ENCODE measurements at places on chromosomes 12 and 14.

DNA sequence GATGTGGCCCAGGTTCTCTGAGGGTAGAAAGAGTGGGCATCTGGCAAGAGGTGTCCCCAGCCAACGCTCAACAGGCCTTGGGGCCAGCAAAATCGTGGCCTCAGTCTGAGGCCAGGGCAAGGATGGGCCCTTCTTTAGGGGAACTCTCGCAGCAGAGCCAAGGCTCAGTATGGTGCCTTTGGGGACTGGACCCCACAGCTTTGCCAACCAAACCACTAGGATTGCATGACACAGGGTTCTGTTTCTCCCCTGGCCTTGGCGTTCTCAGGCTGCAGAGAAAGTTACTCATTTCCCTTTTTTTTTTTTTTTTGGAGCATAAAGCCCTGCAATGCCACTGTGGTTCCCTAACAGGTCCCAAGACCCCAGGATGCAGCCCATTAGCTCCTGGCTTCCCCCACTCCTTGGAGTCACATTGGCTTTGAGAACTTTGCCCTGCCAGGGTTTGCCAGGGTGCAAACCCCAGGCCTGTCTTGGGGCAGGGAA, 100.6 kb downstream of the LGMN start:
- DNase-seq, result no peak

DNA sequence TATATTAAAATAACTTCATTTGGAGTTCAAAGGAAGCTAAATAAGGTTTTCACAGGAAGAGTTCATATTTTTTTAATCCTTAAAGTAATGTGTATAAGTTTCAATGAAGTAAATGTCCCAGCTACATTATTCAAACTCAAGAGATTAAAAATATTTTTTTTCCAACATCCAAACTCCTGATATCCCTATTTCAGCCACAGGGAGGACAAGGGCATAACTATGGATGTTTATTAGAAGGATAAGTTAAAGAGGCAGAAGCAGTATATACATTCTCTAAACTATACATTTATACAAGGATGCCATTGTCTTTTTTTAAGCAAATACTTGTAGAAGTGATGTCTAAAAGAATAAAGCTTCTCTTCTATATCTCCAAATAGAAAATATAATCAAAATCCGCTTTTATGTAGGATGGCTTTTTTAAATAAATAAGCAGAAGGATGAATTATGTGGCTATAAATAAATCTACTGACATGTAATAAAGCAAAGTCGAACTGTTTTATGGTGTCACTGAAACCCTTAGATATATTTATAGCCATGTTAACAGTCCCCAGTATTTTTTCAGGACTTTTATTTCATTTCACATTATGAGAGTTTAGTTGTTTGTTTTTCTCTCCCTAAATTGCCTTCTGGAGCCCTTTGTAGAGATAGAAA, 936.5 kb downstream of the DIO2 start:
- DNase-seq, result no peak

GRCh38 chr12:113371808-113372207, 13.4 kb downstream of the PLBD2 start:
- no peak for DNase-seq

DNA sequence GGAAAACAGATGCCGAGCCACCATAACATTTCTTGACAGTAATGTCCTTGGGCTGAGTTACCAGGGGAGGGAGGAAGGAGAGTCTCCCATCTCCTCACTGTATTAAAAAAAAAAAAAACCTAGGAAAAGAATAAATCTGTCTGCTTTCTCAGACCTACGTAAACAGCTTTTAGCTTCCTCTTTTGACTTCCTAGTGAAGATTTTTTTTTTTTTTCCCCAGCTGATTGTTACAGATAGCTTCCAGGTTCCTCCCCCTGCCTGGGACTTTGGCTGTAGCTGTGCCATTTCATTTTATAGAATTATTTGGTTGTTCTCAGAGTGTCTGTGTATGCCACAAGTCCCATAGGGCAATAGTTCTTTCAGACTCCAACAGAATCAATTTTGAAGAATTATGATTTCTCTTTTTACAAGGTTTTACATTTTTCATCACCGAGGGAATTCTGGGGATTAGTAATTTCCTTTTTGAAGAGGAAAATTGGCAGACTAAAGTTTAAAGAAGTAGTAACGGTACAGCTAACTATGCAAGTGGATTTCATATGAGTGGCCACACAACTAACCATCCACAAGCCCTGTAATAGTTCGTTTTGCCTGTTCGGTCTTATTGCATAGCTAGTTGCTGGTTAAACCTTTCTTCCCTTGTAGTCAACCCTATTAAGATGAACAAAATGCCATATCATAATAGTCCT, 23.1 kb upstream of the GNS start:
- DNase-seq, result no peak

- no peak for DNase-seq
Observed at GRCh38 chr12:117018276-117018675, 80.9 kb downstream of the TESC start.

- DNase-seq, result no peak
Observed at GRCh38 chr14:54716862-54717261, 149.9 kb downstream of the SAMD4A start.

DNA sequence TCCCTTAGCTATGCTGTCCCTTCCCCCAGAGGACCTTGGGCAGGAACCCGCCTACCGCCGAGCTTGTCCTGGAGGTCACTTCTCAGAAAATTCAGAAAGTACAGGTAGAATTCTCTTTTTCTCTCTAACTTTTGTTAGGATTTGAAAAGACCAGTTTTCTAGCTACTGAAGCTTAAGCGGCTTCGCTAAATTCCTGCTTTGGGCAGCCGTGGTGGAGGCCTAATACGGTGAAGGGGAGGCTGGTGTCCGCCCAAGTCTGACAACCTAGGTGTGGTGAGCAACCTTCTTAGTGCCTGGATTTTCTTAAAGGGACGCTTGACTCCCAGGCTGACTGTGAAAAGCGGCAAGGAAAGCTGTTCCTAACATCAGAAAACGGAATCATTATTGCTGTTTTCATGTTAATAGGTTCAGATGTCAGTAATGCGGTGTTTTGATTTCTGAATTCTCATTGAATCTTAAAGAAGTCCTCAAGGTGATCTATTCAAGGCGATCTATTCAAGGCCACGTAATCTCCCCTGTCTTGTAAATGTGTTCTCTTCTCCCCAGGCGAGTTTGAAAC, 835 bp downstream of the FGD4 start:
- no peak for DNase-seq

DNA sequence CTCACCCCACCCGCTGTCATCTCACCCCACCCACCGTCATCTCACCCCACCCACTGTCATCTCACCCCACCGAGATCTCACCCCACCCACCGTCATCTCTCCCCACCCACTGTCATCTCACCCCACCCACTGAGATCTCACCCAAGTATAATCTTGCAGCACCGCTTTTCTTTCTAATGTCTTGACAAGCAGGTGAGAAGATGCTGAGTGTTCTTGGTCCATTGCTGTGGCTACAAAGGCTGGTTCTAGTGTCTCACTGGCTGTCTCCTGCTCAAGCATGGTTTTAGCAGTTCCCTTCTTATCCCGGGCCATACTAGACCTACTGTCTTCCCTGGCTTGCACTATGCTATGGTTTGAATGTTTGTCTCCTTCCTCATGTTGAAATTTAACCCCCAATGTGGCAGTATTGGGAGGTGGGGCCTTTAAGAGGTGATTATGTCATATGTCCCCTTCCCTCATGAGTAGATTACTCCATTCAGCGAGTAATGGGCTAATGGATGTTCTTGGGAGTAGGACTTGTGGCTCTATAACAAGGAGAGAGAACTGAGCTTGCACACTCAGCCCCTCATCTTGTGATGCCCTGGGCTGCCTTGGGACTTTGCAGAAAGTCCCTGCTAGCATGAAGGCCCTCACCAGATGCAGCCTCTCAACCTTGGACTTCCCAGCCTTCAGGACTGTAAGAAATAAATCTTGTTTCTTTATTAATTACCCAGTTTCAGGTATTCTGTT, 47.7 kb upstream of the PPP2R5C start:
- DNase-seq, result no peak

- DNase-seq, result no peak
Observed at GRCh38 chr12:6775185-6776174, 3.2 kb downstream of the LAG3 start.

- no peak for DNase-seq
Observed at GRCh38 chr14:71749613-71750238, 182.5 kb upstream of the RGS6 start.

- DNase-seq, result no peak
Observed at GRCh38 chr14:88299865-88300530, 23.1 kb downstream of the KCNK10 start.

DNA sequence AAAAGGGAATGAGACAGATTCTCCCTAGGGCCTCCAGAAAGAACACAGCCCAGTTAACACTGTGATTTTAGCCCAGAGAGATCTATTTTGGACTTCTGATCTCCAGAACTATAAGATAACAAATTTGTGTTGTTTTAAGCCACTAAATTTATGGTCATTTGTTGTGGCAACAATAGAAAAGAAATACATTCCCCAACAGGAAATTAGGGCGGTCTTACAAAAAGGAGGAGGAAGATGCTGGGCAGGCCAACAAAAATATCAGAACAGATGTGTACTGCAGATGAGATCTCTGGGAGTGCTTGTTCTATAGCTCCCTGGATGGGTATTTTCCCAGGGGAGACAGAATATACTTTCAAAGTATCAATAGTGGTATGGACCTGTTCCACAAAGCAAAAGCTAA, 32.0 kb upstream of the SOCS2 start:
- DNase-seq, result no peak

GRCh38 chr12:58537278-58537677, 383.0 kb downstream of the LRIG3 start:
- DNase-seq, result no peak

- DNase-seq, result no peak
Observed at GRCh38 chr12:39619316-39619659, 315 bp downstream of the ABCD2 start.

- no peak for DNase-seq
Observed at GRCh38 chr12:122894193-122895121, 1.5 kb downstream of the VPS37B start.

DNA sequence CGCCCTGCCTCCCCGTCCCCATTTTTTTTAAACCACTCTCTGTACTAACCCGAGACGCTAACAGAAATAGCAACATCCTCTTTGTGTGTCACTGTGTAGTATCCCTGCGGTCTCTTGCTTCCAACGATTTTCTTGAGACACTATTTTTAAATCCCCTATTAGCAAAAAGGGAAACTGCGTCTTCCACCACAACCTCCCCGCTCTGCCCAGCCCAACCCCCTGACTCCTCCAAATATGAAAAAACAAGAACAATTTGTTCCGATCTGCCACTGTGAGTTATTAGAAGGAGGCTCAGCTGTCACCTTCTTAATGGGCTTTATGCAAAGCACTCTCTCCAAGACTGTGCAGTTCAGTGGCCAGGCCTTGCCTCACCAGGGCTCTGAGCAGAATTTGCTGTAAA, 76.3 kb downstream of the MAP1LC3B2 start:
- DNase-seq, result no peak

GRCh38 chr12:124406043-124406442, 111.2 kb downstream of the RFLNA start:
- DNase-seq, result no peak

DNA sequence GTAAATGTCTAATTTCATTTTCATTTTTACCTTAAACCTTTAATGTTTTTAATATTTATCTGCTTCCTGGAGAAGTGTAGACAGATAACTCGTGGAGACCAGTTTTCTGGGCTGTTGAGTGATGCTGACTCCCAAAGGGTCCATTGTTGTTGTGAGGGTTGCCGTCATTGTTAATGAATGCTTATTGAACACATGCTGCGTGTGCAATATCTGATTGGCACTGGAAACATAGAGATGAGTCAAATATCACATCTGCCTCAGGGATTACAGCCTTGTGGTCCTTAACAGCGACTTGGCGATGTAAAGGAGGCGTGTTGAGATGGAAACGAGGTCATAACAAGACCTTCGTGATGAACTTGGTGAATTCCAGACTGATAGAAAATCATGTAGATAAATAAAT, 85.9 kb downstream of the FBXW8 start:
- no peak for DNase-seq

- DNase-seq, result no peak
Observed at GRCh38 chr12:57515408-57515933, 4.8 kb downstream of the DDIT3 start.

DNA sequence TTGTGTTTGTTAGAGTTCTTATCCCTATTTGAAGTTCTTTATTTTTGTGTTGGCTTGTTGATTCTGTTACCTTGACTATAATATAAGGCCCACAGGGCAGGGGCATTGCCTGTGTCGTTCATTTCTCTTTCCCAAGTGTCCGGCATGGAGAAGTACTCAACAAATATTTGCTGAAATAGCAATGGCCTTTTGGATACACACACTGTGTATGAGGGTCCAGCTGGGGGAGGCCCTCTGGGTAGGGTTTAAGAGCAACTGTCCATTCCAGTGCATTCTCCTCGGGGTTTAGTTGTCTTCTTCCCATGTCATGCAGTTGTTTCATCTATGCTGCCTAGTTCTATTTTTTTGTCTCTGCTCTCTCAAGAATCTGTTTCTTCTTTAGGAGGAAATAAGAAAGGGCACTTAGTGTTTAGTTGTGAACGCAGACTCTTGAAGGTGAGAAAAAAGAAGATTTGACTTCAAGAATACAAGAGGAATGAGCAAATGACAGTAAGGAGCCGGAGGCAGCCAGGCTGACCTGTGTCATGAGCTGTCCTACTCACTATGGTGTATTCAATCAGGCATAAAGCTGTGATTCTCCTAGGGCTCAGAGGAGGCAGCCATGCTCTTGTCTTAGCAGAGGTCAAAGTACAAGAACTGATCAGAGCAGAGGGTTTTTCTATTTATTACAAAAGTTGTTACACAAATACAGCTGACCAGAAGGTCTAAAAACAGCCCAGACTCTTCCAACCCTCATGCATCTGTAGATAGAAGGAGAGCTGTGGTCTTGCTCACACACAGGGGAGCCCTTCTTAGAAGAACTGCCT, 10.2 kb downstream of the ERG28 start:
- no peak for DNase-seq

- DNase-seq, result peak; percentile 33
Observed at GRCh38 chr14:85531587-85532373, 1.8 kb downstream of the FLRT2 start.

DNA sequence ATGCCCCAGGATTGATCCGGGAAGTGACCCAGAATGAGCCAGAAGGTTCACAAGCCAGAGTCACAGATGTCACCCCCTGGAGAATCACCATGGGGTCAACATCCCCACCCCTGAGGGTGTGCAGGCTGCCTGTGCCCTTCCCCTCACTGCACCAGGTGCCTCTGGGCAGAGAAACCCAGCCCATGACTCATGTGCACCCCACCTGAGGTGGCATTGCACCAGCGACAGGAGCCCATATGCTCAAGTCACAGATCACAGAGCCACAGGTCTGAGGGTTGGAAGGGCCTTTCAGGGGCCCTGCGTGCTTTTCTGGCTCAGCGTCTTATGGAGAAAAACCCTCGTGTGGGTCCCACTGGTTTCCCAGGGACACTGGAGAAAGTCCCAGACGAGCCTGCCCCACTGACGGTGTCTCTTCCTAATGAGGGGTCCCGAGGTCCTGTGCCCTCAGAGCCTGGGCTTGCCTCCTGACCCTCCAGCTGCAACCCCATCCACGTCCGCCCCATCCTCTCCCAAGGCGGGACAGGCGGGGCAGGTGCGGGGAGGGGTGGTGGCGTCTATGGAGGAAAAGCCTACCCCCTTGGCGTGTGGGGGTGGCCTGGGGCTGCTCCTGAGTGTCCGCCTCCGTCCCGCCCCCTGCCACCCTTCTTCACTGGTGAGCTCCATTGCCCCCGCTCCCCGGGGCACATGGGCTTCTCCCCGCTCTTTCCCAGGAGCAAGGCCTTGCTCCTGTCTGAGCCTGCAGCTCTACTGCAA, 47.6 kb downstream of the SLC8B1 start:
- DNase-seq, result no peak
